H1 (cell line): ENCODE measurements at places on chromosomes 12 and 14. TPM values are rescaled to one million over a fixed set of nuclear protein-coding genes. Genes with fewer than 3 reads are reported as not detected.

The AMDHD1 gene
- 0.14 TPM in 2 replicates for polyA plus RNA-seq

The OR6C2 gene
- polyA plus RNA-seq, result not detected in 2 replicates

The SERPINA9 gene
- polyA plus RNA-seq, result not detected in 2 replicates

The LTBP2 gene
- 0.48 and 0.67 TPM in 2 replicates for polyA plus RNA-seq

The CSRP2 gene
- 103 and 149 TPM in 2 replicates for polyA plus RNA-seq

- H3K36me3 ChIP-seq, result no peaks in the 10 kb centered on the region; the same call in 1 of the 2 replicates
- H3K4me3 ChIP-seq, result no peak overlapping the region
- no peaks in the 10 kb centered on the region for H3K4me1 ChIP-seq
- H3K27ac ChIP-seq, result no peak overlapping the region
Measured at GRCh38 chr14:26859483-26859882, 261.6 kb upstream of the NOVA1 start.

DNA sequence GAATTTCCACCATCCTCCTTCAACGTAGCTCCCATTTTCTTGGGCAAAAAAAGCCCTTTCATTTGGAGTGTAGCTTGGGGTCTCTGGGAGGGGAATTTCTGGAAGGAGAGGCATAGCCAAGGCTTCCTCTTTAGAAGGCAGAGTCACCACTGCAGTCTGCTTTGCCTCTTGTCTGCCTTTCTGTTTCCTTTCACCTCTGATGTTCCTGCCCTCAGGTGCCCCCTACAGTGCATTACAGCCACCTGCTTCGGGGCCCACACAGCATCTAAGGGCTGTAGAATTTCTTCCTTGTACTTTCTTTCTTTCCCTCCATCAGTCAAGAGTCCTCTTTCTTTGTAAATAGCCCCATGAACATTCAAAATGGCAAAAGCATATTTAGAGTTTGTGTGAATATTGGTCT lies 1313.9 kb downstream of the TMEM121 start:
- H3K4me1 ChIP-seq, result no peaks in the 10 kb centered on the region
- DNase-seq, result no peak
- H3K4me3 ChIP-seq, result no peak overlapping the region
- H3K36me3 ChIP-seq, result no peaks in the 10 kb centered on the region
- no peaks in the 10 kb centered on the region for H3K27me3 ChIP-seq

GRCh38 chr12:1501001-1501400 lies 93.4 kb downstream of the FBXL14 start:
- DNase-seq, result no peak
- H3K27me3 ChIP-seq, result no peaks in the 10 kb centered on the region
- no peak overlapping the region for H3K4me3 ChIP-seq
- no peak overlapping the region for H3K27ac ChIP-seq
